GOT3 (cell line): ENCODE measurements at places on chromosomes 16 and 17.

DNA sequence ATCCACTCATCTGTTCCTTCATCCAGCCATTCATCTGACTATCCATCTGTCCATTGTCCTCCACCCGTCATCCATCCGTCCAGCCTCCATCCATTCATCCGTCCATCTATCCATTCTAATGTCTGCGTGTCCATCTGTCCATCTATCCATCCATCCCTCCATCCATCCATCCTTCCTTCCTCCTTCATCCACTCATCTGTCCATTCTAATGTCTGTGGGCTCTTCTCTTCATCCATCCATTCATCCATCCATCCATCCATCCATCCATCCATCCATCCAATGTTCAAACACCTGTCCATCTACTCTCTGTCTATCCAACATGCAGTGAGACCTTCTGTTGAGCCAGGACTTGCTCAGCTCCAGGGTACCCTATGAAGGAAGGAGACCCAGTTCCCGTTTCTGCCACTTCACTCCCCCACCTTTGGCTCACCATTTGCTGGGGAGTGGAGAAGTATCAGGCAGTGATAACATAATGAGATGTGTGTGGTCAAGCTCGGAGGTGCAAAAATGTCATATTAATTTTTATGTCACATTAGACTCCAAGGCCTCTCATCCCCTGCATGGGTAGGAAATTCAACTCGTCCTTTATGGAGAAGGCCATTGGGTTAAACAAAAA, 36.5 kb upstream of the ADGRG1 start:
- DNase-seq, result no peak

DNA sequence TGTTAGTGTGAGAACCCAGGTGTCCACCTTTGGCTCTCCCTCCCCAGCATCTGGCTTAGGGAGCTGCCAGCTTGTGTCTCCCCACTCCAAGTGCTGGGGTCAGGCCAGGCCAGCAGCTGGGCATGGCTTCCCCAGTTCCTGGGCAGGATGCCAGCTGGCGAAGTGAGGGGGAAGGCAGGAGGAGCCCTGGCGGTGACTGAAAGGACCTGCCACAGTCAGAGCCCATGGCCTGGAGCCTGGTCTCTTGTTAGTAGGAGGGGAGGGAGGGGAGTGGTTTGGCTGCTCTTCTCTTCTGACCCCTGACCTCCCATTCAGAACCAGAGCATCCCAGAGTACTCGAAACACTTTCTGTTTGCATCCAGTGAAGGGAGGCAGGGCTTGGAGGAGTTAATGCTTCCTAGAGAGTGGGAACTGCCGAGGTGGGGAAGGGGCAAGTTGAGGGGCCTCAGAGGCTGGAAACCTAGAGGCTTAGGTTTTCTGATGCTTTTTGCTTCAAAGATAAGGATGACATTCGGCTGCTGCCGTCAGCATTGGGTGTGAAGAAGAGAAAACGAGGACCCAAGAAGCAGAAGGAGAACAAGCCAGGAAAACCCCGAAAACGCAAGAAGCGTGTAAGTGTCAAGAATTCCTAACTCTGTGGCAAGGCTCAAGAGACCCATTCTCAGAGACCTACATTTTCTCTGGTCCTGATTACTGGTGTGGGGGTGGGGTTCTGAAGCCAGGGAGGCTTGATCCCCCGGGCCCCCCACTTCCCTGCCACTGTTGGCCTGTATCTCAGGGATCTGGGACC, 772 bp downstream of the CHD3 start:
- DNase-seq, result no peak

DNA sequence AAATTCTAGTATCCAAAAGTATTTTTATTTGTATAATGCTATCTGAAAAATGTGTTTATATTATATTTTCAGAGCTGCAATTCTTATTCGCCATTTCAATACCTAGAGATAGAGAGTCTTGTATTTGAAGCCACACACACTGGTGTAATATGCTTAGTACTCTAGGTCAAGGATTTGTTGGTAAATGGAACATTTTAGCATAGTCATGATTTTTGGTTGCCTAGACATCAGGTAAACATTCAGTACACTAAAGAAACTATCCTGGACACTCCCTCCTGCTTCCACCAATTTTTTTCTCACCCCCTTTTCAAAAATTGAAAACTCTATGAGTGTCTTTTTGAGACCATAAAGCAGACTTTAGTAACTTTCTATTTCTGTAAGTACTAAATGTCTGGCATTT, 20.8 kb downstream of the ABHD15 start:
- no peak for DNase-seq

DNA sequence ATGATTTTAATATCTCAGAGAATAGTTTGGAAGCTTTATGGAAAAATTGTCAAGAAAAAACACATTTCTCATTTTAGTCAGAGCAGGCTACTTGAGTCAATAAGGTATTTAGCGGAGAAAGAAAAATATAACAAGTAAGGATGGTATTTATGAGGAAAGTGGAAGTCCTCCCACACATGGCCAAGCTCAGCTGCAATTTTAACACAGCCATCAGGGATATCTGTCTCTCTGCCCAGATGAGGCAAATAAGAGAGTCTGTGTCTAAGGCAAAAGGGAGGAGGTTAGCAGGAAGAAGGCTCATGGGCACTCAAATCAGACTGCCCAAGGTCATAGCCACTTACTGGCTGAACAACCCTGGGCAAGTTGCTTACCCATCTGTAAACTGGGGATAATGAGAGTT, 5.2 kb upstream of the CMTM2 start:
- DNase-seq, result no peak

GRCh38 chr17:8426094-8426720, 9.5 kb upstream of the NDEL1 start:
- no peak for DNase-seq

DNA sequence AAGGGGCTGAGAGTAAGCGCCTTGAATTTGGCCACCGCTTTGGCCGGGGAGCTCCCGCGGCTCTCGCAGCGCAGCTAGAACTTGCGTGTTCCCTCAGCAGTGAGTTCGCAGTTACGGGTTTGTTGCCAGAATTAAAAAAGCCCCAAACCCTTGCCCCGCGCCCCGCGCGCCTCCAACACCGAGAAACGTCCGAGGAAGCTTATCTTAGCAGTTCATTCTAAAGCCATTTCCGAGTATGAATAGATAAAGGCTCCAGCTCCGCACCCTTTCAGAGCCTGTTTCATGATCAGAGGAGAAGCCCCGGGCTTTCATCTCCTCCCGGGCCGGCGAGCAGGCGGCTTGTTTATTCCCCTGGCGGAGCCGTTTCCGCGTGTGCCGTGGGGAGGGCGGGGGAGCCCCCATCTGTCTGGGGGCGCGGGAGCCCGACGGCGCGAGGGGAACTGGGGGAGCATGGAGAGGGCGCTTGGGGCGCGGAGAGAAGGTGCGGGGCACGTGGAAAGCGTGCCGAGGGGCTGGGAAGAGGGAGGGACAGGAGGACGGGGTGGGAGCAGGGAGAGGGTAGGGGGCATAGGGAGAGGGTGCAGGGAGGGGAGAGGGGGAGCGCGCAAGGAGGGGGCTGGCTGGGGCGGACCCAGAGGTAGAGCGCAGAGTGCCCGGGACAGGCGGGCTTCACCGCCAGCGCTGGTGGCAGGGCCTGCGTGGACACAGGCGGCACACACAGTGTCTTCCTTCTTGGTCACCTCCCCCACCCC, 9.9 kb downstream of the TBX4 start:
- no peak for DNase-seq

DNA sequence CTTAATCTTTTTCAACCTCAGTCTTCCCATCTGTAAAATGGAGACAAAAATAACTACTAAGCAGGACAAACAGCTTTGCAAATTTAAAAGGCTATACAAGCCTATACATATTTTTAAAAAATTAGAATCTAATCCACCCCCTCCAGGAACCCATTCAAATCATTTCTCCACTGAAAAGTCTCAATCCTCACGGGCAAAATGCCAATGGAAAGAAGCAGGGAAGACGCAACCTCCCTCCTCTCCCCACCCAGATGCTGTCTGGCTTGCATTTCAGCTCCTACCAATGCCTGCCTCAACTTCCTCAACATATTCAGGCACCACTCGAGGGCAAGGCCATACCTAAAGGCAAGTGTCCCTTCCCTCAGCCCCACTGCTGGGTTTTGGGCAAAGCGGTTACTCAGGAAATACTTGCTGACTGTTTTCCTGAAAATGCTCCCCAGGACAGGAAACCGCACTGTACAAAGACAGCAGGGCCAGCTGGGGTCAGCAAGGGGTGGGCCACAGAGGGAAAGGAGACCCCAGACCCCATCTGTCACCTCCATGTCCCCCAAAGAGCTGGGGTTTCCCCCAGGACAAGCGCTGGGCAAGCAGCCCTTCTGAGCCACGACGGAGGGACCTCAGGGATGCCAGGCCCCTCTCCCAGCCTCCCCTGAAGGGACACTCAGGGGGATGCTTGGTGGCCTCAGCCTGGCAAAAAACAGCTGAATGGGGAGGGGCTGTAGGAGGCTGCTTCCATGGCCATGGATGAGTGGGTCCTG, 47.7 kb upstream of the DOC2B start:
- DNase-seq, result no peak

- DNase-seq, result no peak
Measured at GRCh38 chr16:50900391-50900942, 158.6 kb downstream of the CYLD start.

DNA sequence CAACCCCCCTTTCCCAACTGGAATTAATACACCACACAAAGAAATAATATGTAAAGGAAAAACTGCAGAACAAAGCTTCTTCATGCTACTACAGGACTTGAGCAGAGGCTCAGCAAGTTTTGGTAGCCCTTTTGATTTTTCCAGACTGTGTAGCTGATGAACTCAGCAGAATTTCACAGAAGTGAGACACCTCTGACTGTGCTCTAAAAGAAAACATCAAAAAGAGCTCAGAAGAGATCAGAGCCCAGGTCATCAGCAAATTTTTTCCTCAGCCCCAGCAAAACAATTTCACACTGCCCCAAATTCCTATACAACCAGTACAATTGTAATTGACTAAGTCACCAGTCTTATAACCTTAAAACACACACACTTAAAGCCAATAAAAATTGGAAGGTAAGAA, 38.0 kb downstream of the TTC19 start:
- DNase-seq, result no peak

DNA sequence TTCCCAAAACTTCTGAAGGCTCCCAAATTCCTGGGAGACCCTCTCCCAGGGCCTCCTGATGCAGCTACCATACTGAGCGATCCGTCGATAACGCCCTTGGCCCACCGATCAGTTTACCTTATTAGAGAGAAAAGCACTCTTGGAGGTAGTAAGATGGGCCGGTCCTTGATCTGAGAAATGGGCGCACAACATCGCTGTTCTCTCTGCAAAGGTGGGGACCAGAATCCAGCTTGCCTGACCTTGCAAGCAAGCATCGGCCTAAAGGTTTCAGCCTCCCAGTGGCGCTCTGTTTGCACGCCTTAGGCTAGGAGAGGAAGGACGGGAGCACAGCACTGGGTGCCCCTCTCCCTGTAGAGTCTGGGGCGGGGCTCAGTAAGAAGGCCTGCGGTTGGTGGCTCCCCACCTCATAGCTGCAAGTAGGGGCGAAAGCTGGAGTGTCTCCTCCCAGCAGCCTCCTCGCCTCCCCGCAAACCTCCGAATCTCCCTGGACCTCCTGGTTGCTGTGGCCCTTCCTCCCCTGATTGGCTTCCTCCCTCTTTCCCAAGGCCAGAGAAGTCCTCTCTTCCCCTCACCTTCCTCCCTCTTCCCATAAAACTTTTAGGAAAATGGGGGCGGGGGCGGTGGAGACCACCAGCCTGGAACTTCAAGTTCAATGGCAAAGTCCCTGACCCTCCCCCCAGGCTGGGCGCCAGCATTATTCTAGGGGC, at the start of gene PRAC1:
TSS of gene PRAC1 (minus strand) at position 318 of the 707 bp plus-strand sequence. CDS start at position 192, 126 bp downstream.
- no peak for DNase-seq

DNA sequence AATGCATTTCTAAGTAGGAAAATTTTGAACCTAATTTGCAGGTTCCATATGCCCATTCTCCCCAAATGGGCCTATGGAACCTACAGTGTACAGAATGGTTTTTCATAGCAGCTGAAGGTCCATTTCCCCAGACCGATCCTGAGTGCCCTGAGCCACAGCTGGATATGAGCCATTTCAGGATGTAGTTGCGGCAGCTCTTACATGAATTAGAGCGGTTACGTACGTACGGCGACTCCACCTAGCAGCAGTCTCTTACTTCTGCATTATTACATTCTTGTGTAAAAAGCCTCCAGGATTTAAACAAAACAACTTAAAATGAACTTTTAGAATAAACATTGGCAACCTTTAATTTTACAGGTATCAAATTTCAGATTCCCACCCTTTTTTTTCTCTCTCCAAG, 225.3 kb downstream of the SNX29 start:
- DNase-seq, result no peak

GRCh38 chr17:63529711-63530556, 6.8 kb downstream of the KCNH6 start:
- no peak for DNase-seq

GRCh38 chr17:49820773-49821172, 27.1 kb downstream of the TAC4 start:
- no peak for DNase-seq

DNA sequence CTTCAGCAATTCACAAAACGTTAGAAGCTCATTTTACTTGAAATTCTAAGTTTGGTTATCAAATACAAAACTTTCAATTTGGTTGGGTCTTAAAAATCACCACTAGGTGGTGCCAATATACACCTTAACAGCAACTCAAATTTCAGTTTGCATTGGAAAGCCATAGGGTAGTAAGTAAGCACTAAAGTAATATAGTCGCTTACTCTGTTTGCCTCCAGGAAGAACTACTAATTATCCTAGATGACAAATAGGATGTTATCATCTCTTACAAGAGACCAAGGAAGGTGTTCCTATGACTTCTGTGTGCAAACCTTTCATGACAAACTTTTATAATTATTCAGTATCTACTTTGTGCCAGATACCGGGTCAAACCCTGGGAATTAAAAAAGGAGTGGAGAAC, 93.3 kb downstream of the MYO1D start:
- no peak for DNase-seq

- no peak for DNase-seq
Measured at GRCh38 chr17:8609910-8610309, 20.6 kb downstream of the MYH10 start.

GRCh38 chr16:24753000-24753399, 23.5 kb downstream of the TNRC6A start:
- DNase-seq, result no peak

DNA sequence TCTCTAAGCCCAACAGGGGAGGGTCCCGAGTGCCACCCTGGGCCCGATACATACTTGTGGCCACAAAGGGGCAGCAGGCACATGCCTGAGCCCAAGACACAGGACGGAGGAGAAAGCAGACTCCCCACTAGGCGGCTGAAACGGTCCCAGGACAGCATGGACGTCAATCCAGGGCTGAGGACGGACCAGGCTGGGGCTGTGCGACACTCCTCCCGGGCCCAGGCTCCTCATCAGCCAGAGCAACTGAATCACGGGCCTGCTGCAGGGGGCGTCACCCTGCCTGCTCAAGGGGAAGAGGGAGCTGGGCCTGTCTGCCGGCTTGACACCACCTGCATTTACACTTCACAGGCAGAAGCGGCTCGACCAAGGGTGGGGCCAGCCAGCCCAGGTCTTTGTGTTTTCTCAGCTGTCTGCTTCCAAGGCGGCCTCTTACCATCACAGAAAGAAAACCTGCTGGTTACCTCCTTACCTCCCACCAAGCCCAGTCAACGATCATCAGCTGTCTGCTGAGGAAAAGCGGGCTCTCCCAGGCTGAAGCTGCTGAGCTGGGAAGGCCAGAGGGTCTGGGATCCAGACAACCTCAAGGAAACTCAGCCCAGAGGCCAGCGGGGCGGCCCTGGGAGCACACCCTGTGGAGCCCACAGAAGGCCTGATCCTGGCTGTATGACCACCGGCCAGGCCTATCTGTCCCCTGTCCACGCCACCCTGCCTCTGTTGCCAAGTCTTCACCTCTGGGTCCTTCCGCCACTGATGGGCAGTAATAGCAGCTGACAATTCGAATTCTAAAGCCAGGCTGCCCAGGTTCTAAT, 26.4 kb downstream of the KIFC3 start:
- DNase-seq, result no peak
